ENCODE measurements at places on chromosomes 16 and 17. TPM values are rescaled to one million over a fixed set of nuclear protein-coding genes. Genes with fewer than 3 reads are reported as not detected.

GRCh38 chr17:43316522-43317142 is 82.2 kb upstream of the ARL4D start:
- DNase-seq, result no peak

GRCh38 chr16:11263737-11264136 is 5.4 kb downstream of the TNP2 start:
- no peak for DNase-seq

DNA sequence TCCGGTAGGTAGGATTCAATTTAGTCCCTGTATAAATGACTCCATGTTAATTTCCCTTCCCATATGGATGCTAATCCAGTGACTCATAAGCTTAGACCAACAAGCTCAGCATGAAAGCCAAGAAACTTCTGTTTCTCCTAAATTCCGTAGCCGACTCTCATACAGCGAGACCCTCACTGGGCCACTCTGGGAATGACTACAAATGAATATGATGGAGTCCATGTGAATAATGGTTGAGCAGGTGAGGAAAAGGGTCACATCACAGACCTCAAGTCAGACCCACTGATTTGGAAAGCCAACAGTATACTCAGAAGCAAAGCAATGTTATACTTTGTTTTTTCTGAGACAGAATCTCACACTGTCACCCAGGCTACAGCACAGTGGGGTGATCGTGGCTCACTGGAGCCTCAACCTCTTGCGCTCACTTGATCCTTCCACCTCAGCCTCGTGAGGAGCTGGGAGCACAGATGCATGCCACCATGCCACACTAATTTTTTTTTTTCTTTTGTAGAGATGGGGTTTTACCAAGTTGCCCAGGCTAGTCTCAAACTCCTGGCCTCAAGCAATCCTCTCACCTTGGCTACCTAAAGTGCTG is 14.6 kb downstream of the RSL1D1 start:
- peak; percentile 50 for DNase-seq

GRCh38 chr17:45224671-45225050 is 3.0 kb downstream of the FMNL1 start:
- no peak for DNase-seq

DNA sequence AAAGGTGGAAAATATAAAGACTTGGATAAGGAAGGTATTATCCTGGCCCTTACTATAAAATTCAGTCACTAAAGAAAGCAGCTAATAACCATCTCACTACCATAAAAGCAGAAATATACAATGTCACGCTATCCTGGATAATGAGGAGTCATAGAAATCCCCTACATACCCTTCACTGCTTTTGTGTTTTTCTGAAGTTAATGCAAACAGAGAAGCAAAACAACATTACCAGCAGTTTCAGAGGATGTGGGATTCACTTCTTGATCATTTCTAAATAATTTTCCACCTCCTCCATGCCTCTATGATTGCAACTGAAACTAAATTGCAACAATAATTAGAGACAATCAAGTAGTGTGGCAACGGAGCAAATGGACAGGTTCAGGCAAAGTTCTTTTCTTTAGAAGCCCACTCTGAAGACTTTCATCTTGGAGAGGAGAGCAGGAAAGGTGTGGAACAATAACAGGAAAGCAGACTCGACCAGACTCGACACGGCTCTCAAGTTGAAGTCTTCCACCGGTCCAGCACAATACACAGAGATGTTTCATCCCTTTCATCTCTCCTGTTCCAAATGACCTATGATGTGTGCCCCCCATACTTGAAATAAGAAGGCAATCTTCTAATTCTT is 10.2 kb downstream of the CYTH1 start:
- DNase-seq, result no peak

GRCh38 chr16:57044931-57045693 is 47.3 kb upstream of the CPNE2 start:
- DNase-seq, result no peak

GRCh38 chr17:6205525-6205924 is 135.3 kb downstream of the WSCD1 start:
- DNase-seq, result no peak

GRCh38 chr17:7992924-7993323 is 9.5 kb upstream of the GUCY2D start:
- no peak for DNase-seq

- DNase-seq, result no peak
Measured at GRCh38 chr16:74591876-74592650, 14.9 kb downstream of the GLG1 start.

GRCh38 chr16:66774981-66775380 is 23.6 kb upstream of the DYNC1LI2 start:
- DNase-seq, result no peak

GRCh38 chr16:25165284-25165683 is 51.5 kb upstream of the AQP8 start:
- DNase-seq, result no peak

- DNase-seq, result no peak
Measured at GRCh38 chr16:86347916-86348555, 162.3 kb upstream of the FOXF1 start.

DNA sequence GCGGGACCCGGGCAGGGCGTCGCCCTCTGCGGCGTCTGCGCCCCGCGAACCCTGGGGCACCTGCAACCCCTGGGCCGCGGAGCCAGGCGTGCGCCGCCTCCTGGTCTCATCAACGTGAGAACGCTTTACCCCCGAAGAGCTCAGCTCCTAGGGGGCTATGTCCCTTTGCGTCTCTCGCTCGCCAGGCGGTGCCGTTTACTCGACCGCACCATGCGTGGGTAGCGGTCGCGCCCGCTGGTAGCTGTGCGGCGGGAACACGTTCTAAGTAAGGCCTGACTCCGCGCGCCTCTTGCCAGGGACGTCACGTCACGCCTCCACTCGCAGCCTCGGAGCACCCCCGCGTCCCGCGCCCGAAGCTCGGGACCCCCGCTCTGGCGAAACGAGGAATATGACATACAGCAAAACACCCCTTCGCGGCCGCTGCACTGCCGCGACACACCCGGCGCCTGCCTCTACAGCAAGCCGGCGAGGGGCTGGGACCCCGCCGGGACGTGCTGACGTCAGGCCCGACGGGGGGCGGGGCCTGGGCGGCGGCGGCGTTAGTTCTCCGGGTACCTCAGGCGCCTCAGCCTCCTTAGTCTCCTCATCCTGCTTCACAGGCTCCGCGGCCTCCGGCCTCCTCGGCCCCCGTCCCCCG is at the start of gene RAB11FIP3:
RAB11FIP3 (plus strand) TSS at position 568 of the 637 bp plus-strand sequence. CDS start 358 bp downstream, outside the sequence.
- peak; percentile 39 for DNase-seq

DNA sequence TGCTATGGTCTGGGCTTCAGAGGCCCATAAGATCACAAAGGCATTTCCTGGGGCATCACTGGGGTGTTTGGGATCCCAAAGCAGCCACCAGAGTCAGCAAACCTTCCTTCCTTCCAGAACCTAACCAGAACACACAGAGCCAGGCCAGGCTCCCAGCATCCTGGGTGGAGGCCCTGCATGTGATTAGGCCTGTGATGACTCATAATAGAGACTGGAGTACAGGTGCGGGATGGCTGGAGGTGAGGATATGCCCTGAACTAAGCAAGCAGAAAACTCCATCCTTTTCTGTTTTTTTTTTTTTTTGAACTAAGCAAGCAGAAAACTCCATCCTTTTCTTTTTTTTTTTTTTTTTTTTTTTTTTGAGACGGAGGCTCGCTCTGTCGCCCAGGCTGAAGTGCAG is 17.7 kb upstream of the GFOD2 start:
- DNase-seq, result no peak

DNA sequence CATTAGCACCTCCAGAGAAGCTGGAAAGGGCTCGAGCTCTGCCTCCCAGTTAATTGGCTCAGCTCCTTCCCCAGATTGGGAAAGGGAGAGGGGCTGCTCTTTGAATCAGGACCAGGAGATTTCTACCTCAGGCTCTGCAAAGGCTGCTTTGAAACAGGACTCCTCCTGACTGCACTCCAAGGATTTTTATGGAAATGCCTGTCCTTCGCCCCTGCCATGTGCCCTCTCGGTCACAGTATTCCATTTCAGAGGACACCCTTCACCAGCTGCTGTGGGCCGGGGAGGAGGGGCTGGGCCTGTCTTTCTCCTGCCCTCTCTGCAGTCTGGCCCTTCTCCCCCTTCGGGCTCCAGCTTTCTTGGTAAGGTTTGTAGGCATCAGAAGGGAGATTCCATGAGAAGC is 13.6 kb downstream of the MRM1 start:
- no peak for DNase-seq

GRCh38 chr16:27222249-27223225 is 19.2 kb downstream of the KDM8 start:
- DNase-seq, result peak; percentile 49

DNA sequence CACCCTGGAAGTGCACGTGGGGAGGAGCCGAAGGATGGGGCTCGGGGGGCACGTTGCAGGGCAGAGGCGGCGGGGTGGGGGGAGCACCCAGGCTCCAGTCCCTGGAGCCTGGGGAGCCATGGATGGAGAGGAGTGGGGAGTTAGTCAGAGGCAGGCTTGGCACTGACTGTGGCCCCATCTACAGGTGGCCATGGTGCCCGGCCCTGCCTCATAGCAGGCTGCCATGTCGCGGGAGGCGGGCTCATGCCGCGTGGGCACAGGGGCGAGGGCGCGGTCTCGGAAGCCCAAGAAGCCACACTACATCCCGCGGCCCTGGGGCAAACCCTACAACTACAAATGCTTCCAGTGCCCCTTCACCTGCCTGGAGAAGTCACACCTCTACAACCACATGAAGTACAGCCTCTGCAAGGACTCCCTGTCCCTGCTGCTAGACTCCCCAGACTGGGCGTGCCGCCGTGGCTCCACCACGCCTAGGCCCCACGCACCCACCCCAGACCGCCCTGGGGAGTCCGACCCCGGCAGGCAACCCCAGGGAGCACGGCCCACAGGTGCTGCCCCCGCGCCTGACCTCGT is 3.0 kb downstream of the PRR35 start:
- no peak for DNase-seq

DNA sequence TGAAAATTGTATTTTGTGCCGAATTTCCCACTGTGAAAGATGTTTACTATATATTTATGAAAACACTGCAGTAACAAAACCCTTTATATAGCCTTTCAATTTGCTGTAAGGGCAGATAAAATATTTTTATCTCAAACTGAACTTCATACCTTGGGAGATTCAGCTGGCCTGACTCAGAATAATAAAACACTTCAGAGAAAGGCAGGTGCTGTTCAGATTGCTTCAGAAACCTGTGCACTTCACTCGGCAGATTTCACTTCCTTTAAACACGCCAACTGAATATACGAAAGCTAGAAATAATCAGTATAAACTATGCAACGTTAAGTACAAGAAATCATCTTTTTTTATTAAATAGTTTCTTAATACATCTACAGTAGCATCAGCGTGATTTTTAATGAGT is 839.1 kb upstream of the RBFOX1 start:
- no peak for DNase-seq

- DNase-seq, result peak; percentile 94
Measured at GRCh38 chr17:72338847-72339790, 218.3 kb downstream of the SOX9 start.

- DNase-seq, result no peak
Measured at GRCh38 chr17:76193591-76193990, 46.7 kb downstream of the RNF157 start.

DNA sequence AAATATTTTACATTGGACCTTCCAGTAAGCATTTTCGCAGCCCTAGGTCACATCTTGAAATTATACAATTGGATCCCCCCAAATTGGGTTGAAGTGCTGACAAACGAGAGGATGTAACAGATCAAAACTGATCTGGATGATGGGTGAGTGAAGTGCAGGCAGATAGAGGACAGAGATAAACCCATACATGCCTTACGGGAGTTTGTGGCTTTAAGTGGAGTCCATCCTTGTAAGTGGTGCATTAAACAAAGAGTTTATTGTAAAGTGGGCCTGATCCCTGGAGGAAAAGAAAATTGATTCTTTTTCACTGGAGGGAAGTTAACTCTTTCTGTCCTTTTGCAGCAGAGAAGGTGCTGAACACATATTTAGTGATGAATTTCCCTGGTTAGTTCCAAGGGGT is 39.0 kb upstream of the KCNJ2 start:
- no peak for DNase-seq

GRCh38 chr16:79452671-79453070 is 147.9 kb downstream of the MAF start:
- DNase-seq, result no peak

GRCh38 chr16:30813821-30814189 is 26.8 kb upstream of the ZNF629 start:
- DNase-seq, result no peak

DNA sequence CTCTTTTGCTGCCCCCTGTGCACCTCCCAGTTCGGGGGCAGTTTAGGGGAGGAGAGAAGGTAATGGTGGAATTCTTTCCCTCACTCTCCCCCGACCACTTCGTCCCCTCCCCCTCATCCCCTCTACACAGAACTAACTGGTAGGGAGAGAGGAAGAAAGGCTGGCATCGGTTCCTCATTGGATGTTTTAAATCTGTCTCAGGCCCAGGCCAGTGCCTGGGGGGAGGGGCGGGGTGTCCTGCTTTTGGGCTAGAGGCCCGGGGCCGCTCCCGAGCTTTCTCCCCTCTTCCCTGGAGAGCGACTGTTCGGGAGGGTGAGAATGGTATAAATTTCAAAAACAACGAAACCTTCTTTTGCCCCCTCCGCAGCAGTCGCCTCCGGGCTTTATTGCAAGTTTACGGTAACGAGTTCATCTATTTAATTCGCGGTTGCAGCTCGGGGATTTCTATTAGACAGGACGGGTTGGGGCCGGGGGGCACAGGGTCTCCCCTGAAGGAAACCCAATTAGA is at the start of gene PRAC2:
PRAC2 (plus strand) TSS at position 271 of the 508 bp plus-strand sequence. CDS start 1,226 bp downstream, outside the sequence.
- DNase-seq, result no peak

GRCh38 chr17:48326310-48326709 is 103.7 kb downstream of the SKAP1 start:
- DNase-seq, result no peak

- peak; percentile 95 for DNase-seq
Measured at GRCh38 chr16:85151603-85152413, 39.5 kb upstream of the CIBAR2 start.

DNA sequence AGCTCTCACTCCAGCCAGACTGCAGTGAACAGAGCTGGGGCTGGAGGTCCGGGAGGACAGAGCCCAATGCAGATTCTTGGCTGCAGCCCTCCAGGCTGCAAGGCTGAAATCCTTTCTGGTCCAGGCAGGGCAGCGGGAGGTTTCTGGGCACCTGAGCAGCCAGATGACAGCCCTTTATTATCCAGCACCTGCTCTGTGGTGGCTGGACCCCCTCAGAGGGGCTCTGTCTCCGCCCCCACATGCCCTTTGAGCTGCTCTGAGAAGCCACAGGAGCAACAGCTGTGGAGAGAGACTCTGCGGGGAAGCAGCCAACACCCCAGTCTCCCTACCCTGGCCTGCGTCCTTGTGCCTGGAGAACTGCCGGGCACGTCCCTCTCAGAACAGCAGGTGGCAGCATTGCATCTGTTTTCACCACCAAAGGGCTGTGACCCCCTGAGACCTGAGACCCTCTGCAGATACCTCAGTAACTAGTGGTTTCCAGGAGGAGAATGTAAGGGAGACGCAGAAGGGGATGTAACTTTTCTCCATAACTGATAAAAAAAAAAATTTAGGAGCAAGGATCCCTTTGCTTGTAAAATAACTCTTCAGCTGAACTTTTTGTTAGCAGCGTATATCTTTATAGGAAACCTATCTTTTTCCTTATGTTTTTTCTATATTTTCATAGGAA is 3.7 kb upstream of the CNP start:
- DNase-seq, result peak; percentile 44

UNC45B gene
- not detected for total RNA-seq

C1QTNF8 gene
- not detected for total RNA-seq

LRRC75A gene
- total RNA-seq, result 0.39 TPM

DNASE1L2 gene
- not detected for total RNA-seq

MOSMO gene
- 16.2 TPM for total RNA-seq

SULT1A1 gene
- total RNA-seq, result 51.9 TPM

NECAB2 gene
- total RNA-seq, result 0.52 TPM

HS3ST6 gene
- not detected for total RNA-seq

TNFRSF12A gene
- 312 TPM for total RNA-seq

PRSS22 gene
- not detected for total RNA-seq

KRTAP4-7 gene
- not detected for total RNA-seq
